Fibroblast of skin of abdomen (primary cell): ENCODE measurements at places on chromosomes 5 and 9.

- DNase-seq = no peak
Measured at GRCh38 chr5:3009605-3010004, 258.1 kb upstream of the IRX2 start.

- peak; percentile 91 for DNase-seq
Measured at GRCh38 chr9:18379073-18379811, 94.7 kb upstream of the ADAMTSL1 start.

- no peak for DNase-seq
Measured at GRCh38 chr9:92501671-92502393, 19.5 kb upstream of the ASPN start.

DNA sequence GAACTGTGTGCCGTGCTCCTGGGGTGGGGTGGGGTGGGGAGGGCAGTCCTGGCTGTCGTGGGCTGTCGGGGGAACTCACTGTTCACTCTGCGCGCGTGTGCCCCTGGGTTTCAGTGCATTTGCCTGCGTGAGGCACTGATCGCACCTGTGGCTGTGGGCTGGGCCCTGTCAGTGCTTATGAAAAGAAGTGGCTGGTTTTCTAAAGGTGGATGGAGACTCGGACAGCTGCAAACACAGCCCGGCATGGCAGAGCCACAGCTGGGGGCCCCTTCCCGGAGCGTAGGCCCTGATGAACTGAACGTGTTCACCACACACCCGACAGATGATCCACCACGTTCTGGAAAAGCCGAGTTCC is 42.7 kb downstream of the NKD2 start:
- no peak for DNase-seq
